ENCODE measurements at places on chromosomes 5 and 9.
A peak's percentile ranks its signal among the peaks of the same experiment; 100 is the strongest.

- DNase-seq, result no peak
Observed at GRCh38 chr5:94700592-94700991, 82.1 kb downstream of the SLF1 start.

DNA sequence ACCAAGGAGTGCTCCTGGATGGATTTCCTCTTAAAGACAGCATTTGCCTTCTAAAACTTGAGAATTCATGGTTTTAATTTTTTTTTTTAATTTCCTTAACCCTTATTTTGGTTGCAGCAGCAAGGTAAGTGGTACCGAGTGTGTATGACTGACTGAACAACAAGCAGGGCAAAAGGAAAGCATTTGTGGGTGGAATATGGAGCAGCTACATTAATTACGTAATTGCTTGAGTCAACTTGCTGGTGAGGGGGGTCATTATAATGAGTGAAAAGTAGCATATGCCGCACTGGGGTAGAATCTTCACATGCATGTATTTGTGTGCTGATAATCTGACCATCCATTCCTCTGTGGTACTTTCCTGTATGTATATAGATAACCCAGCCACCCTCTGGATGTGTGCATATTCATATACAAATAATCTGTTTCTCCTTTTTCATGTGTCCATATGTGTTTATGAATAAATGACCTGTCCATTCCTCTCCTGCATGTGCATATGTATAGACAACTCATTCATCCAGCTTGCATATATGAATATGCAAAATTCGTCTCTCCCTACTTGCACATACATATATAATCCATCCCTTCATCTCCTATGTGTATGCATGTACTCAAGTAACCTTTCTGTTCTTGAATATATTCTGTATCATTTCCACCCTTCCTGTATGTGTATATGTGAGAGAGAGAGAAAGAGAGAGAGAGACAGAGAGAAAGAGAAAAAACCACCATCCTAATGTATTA is 147.5 kb upstream of the RUSC2 start:
- no peak for DNase-seq

DNA sequence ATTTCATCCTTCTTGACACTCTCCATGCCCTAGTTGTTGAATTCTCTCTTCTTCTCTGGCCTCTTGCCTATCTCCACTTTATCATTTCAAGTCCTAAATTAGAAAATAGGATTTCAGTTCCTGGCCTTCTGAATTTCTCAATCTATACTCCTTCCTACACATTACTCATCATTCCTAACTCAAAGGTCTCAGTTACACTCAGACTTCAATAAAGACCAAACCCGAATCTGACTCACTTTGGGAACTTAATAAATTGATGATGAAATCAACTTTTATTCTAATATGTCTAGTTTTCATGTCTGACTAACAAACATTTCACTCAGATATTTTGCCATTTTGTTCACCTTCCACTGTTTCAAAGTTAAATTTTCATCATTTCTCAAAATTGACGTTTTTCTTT is 113.6 kb upstream of the TSLP start:
- DNase-seq, result peak; percentile 28

DNA sequence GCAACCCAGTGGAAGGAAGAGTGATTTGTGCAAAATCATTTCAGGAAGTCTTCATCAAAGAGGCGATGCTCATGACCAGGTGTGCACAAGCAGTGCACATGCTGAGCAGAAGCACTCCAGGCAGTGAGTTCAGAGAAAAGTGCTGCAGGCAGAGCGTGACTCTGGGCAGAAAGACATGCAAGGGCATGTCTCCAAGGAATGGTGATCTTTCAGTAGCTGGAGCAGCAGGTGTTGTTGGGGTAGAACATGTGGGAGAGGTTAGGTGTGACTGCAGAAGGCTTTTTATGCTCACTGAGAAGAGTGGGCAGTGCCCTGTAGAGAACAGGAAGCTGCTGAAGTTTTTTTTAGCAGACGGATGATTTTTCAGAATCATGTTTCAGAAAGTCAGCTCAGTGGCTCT is 545.4 kb upstream of the TLE4 start:
- DNase-seq, result peak; percentile 54

GRCh38 chr5:122924203-122924602 is 78.8 kb downstream of the SNX24 start:
- peak; percentile 49 for DNase-seq

DNA sequence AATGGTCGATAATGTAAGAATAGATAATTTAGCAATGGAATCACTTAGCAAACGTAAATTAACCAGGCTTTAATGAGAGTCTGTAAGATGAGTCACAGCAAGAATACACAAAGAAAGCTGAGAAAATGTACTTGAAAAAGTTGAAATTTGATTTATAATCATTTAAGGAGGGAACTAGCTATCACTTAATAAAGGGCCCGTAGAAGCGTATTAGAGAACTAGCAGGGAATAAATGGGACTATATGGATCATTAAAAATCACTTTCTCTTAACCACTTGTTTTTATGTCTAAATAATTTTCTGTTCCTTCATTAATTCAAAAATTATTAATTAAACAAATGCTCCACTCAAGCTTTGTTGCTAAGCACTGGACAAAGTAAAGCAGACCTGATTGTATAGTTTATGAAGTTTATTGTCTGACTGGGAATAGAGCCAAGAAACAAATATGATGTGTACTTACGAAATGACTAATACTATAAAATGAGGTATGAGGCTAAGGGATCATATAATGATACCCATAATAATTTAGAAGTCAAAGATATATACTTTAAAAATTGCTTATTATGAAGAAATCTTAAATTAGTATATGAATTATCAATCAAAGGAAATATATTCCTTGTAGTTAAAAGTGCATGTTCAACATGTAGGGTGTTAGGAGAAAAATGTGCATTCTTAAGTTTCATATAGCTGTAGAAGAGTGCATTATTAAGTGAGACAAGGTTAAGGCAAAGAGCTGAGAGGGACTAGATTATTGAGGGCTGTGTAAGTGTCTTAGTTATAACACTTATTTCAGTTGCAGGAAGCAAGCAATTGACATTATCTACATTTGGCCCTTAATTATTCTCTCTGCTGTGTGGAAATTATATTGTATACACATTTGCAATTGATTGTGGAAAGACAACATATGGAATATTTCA is 196.8 kb downstream of the PRDM9 start:
- DNase-seq, result no peak

- no peak for DNase-seq
Observed at GRCh38 chr9:20191228-20191840, 402.5 kb upstream of the SLC24A2 start.

- DNase-seq, result peak; percentile 4
Observed at GRCh38 chr5:112203229-112203628, 215.8 kb downstream of the EPB41L4A start.

DNA sequence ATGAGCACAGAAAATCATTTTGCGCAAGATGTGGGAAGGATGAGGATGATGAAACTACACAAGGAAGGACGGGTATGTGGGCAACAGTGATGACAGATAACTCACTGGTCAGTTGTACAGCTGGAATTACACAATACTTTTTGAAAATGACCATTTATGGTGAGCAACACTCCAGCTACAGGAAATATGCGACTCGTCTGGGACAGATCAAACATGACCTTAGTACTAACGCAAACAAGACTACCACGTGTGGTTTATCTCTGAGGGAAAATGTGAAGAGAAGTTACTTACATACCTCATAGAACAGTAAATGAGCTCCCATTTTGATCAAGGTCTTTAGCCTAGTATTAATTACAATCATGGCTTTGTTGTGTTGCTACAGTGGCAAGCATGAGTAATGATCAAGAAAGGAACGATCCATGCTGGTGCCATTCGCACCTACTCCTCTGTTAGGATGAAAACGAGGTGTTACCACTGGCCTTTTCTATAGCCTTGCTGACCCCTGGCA is 456.9 kb downstream of the BNC2 start:
- peak; percentile 72 for DNase-seq

DNA sequence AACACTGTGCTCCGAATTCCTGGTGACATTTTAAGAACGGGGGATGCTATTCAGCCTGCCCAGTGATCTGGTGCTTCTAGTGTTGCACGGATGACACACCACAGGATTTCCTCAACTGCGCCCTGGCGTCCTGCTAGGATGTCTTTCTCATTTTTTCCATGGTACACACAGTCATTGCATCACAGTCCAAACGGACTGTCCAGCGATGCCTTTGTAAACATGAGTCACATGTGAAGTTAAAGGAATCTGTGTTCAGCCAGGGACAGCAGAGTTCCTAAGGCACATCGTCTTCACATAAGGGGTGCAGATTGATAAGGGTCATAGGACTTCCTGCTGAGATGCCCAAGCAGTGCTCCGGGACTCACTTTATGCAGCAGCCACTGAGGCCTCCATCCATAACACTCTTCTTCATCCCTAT is 9.3 kb upstream of the PTPN3 start:
- DNase-seq, result peak; percentile 89

GRCh38 chr5:41636605-41637004 is 126.2 kb upstream of the PLCXD3 start:
- DNase-seq, result peak; percentile 47

DNA sequence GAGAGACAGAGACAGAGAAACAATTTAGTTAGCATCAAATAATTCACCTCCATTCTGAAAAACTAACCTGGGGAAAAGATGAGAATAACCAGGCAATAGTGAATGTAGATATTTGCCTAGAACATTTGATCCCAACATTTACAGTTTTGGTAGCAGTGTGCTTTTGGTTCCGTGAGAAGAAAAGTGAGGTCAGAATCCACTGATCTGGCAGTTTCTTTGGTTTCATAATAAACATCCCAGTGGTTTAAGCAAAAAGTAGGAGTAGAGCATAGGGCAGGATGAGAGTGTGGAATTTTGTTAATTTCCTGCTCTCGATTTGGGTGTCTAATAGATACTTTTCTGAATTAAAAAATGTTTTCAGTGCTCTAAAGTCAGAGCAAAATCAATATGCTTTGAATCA is 887.0 kb downstream of the NR2F1-AS1 start:
- DNase-seq, result no peak

GRCh38 chr5:149371296-149371962 is 7.7 kb downstream of the IL17B start:
- peak; percentile 58 for DNase-seq

- DNase-seq, result peak; percentile 47
Observed at GRCh38 chr5:171475596-171475995, 56.1 kb downstream of the FGF18 start.

- peak; percentile 68 for DNase-seq
Observed at GRCh38 chr9:88980740-88981203, 10.5 kb upstream of the S1PR3 start.

- no peak for DNase-seq
Observed at GRCh38 chr5:132199116-132199680, 28.5 kb downstream of the P4HA2 start.

DNA sequence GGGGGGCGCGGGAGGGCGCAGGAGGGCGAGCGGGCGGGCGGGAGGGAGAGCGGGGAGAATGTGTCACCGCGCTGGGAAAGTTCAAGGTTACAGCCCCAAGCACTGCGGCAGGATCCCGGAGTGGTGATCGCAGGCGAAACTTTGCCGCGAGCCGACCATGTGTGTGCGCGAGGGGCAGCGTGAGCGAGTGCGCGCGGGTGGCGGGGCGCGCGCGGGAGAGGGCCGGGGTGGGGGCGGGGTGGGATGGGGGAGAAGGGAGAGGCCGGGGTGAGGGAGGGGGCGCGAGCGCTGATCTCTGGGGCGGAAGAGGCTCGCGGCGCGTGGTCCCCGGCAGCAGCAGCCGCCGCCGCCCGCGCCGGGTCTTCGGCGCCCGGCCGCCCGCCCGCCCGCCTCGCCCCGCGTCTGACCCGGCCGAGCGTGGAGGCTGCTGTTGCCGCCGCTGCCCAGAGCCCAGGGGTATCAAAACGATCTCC is at the start of gene NFIB:
TSS of gene NFIB (minus strand) at position 191 of the 473 bp plus-strand sequence. CDS start 630 bp downstream, outside the sequence.
- DNase-seq, result peak; percentile 63

GRCh38 chr5:103541114-103541513 is 21.5 kb downstream of the NUDT12 start:
- no peak for DNase-seq

- peak; percentile 94 for DNase-seq
Observed at GRCh38 chr5:174338185-174339010, 292.9 kb downstream of the NSG2 start.

- no peak for DNase-seq
Observed at GRCh38 chr5:139699351-139699750, 51.2 kb downstream of the CXXC5 start.

DNA sequence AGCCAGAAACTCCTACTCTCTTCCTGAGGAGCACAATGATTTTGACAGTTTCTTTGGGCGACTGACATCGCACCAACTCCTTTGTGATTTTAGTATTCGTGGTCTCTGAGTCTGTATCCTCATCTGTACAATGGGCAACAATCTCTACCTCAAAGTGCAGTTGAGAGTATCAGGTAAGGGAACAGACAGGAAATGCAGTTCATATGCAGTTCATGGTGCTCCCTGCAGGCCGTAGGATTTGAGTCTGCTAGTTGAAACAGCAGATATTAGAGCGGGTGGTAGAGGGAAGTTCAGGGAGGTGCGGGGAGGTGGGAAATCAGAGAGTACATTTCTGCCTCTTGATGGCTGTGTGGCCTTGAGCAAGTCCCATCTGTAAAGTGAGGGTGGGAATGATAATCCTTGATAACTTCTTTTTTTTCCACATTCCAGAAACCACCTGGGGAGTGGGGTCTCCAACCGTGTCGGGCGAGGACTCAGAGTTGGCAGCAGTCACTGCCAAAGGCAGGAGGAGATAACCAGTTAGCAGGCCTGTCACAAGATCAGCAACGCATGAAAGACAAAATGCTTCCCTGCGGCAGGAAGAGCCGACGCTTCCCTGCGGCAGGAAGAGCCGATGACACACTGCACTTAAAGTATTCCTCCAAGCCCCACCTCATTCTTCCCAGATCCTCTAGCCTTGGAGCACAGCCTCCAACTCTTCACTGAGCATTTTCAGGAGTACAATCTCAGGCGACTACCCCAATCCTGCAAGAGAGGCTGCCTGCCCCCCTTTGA is 6.0 kb upstream of the NEK6 start:
- DNase-seq, result peak; percentile 83

GRCh38 chr9:122991370-122991830 is 42.1 kb upstream of the GPR21 start:
- DNase-seq, result peak; percentile 91

DNA sequence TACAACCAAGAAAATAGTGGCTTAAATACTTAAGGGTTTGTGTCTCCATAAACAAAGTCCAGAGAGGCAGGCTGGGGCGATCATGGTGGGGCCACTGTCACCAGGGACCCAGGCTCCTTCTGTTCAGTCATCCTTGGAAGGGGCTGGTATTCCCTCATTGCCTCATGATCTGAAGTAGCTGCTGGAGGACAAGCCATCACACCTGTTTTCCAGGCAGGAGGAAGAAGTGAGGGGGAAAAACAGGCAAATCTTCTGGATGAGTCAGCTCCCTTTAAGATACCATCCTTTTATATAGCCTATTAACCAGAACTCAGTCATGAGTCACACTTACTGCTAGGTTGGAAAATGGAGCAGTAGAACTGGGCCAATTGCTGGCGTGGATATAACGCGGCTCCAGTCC is 92.3 kb downstream of the DAP start:
- peak; percentile 58 for DNase-seq

GRCh38 chr9:37350486-37351190 is 71.9 kb upstream of the GRHPR start:
- DNase-seq, result peak; percentile 66

- peak; percentile 28 for DNase-seq
Observed at GRCh38 chr5:80917631-80918030, 42.5 kb upstream of the RASGRF2 start.

DNA sequence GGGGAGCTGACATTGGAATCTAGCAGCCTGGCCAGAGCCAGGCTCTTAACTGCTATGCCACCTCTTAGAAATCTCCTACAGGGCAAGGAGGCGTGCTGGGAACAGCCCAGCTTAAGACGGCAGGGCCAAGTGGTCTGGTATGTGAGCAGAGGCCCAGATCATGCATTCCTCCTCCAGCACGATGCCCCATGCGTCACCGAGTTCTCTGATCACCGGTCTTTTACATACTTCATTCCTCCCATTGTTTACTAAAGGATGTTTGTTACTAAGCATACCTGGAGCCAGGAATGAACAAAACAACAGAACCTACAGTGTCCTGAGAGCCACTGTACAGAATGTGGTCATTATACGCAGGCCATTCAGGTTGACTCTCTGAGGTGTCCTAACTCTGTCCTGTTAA is 73.8 kb downstream of the TRIO start:
- no peak for DNase-seq
